GM20000 (cell line): ENCODE measurements at places on chromosomes 7 and 10.
A peak's percentile ranks its signal among the peaks of the same experiment; 100 is the strongest.

GRCh38 chr10:116753759-116754158 lies 11.4 kb upstream of the HSPA12A start:
- DNase-seq: no peak

- DNase-seq: no peak
Observed at GRCh38 chr10:274866-275265, 139.6 kb downstream of the ZMYND11 start.

- peak; percentile 71 for DNase-seq
Observed at GRCh38 chr10:43138757-43139241, 554 bp downstream of the CSGALNACT2 start.

DNA sequence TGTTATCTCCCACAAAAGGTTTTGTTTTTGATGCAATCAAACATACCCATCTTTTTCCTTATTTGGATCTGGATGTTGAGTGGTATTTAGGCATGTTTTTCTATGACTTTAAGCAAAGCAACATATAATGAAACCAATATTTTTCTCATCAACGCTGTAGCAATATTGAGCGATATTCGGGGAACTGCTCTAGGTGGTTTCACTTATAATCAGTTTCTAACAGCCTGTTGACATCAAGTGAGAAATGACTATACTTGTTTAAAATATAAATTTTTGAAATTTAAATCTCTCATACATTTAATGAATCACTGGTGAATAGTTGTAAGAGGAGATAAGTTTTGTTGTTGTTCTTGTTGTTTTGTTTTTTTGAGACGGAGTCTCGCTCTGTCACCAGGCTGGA lies 52.8 kb upstream of the CCAR1 start:
- no peak for DNase-seq

GRCh38 chr7:149662591-149663095 lies 110.7 kb downstream of the ZNF467 start:
- DNase-seq: peak; percentile 61

DNA sequence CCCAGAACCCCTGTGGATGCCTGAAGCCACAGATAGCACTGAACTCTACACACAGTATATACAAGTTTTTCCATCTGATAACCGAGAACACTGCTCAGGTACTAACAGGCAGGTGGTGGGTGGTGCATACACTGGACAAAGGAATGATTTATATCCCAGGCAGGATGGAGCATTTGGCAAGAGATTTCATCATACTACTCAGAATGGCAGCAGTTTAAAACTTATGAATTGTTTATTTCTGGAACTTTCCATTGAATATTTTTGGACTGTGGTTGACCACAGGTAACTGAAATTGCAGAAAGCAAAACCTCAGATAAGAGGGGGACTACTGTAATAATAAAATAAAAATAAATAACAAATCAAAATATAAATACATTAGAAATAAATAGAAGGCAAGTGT lies 10.9 kb upstream of the KCNMA1 start:
- DNase-seq: no peak

GRCh38 chr10:72557362-72557761 lies 68.5 kb downstream of the MICU1 start:
- DNase-seq: no peak
